Breast epithelium (tissue), 4 donors: ENCODE measurements at places on chromosomes 5 and 9.

- no peak for DNase-seq
- no peaks in the 10 kb centered on the region for H3K4me1 ChIP-seq
- no peak overlapping the region for H3K4me3 ChIP-seq
- no peaks in the 10 kb centered on the region for H3K36me3 ChIP-seq
These were observed 168.6 kb downstream of the CARTPT start for GRCh38 chr5:71887680-71888079.

GRCh38 chr5:135739383-135739981 lies 95.0 kb upstream of the SLC25A48 start:
- no peaks in the 10 kb centered on the region for H3K4me1 ChIP-seq
- no peaks in the 10 kb centered on the region for H3K36me3 ChIP-seq
- DNase-seq: no peak
- no peak overlapping the region for H3K4me3 ChIP-seq
- H3K27me3 ChIP-seq: no peaks in the 10 kb centered on the region

DNA sequence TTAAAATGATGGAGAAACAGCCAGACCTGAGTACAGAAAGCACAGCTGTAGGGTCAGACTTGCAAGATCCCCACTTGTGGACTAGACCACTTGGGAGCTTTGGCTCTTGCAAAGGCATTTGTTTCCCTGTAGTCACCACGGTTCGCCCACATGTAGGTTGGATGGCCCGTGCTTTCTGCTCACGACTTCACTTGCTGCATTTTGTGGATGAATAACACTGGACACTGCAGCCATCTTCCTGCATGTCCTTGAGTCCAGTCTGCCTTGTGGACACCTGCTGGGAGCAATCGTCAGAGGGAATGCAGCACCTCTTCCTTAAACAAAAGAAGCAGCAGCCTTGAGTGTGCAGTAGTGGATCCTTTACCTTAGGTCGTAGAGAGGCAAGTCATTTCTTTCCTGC lies 372.9 kb upstream of the IRX2 start:
- H3K27ac ChIP-seq: no peak overlapping the region
- DNase-seq: no peak

GRCh38 chr5:144941004-144941403 lies 770.3 kb downstream of the KCTD16 start:
- H3K27ac ChIP-seq: no peak overlapping the region
- no peaks in the 10 kb centered on the region for H3K4me1 ChIP-seq
- no peaks in the 10 kb centered on the region for H3K27me3 ChIP-seq
- no peaks in the 10 kb centered on the region for H3K36me3 ChIP-seq

- H3K27ac ChIP-seq: peak overlapping the region; percentile 76
- no peak overlapping the region for H3K4me3 ChIP-seq
- no peaks in the 10 kb centered on the region for H3K27me3 ChIP-seq
- H3K36me3 ChIP-seq: no peaks in the 10 kb centered on the region
These were observed 56.4 kb downstream of the LHFPL2 start for GRCh38 chr5:78591972-78592700.

DNA sequence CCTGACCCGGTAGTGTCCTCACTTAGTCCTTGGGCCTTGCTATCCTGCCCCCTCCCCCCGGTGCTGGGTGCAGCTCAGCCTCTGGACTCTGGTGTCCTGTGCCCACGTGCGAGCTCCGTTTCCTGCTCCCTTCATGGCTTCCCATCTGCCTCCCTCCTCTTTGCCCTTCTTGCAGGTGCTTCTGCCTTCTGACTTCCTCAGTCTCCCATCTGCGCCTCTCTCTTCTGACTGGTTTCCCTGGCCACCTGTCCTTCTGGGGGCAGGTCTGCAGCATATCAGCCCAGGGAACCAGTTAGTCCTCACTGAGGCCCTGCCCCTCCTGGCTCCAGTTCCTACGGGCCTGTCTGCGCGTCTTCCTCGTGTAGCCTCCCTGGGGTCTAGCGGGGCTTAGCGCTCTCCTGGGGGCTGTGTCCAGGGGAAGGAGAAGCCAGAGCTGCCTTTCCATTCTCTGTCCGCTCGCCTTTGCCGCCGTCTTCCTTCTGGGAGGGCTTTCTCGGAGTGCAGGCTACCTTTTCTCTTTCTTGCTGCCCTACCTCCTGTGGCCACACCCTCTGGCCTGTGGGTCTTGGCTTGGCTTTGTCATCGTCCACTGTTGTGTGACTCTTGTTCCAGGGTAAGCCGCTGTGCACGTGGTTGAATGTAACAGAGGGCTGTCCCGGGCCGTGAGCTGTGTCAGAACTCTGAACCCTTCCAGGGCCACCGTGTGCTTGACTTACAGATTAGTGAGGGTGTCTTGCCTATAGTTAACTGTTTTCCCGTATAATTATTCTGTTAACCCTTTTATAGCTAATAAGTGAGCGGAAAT lies 51.8 kb downstream of the EHMT1 start:
- no peaks in the 10 kb centered on the region for H3K27me3 ChIP-seq
- H3K4me1 ChIP-seq: peaks cover 10% of the 10 kb centered on the region
- H3K36me3 ChIP-seq: no peaks in the 10 kb centered on the region
- peak overlapping the region; percentile 42 for H3K27ac ChIP-seq

GRCh38 chr9:114157516-114158176 lies 2.3 kb downstream of the COL27A1 start:
- no peak overlapping the region for H3K4me3 ChIP-seq
- DNase-seq: no peak
- no peak overlapping the region for H3K27ac ChIP-seq
- no peaks in the 10 kb centered on the region for H3K4me1 ChIP-seq
- no peaks in the 10 kb centered on the region for H3K36me3 ChIP-seq

DNA sequence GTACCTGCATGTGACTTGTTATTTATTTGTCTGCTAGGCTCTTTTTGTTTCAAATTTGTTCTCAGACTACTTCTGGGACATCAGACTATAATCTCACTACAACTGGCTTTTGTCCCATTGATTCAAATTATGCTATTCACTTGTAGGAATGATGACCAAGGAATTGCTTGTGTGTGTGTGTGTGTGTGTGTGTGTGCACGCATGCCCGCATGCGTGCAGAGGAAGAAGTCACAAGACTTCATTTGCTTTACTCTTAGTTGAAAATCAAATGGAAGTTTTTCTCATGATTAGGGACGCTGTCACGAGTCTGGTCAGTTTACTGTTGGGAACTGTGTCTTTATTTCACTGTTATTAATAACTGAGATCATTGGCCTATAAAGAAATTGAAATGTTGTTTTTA lies 268.7 kb downstream of the RAB3C start:
- H3K4me3 ChIP-seq: no peak overlapping the region
- no peak for DNase-seq
- H3K27me3 ChIP-seq: no peaks in the 10 kb centered on the region
- H3K36me3 ChIP-seq: no peaks in the 10 kb centered on the region
- H3K4me1 ChIP-seq: no peaks in the 10 kb centered on the region
- H3K27ac ChIP-seq: no peak overlapping the region

DNA sequence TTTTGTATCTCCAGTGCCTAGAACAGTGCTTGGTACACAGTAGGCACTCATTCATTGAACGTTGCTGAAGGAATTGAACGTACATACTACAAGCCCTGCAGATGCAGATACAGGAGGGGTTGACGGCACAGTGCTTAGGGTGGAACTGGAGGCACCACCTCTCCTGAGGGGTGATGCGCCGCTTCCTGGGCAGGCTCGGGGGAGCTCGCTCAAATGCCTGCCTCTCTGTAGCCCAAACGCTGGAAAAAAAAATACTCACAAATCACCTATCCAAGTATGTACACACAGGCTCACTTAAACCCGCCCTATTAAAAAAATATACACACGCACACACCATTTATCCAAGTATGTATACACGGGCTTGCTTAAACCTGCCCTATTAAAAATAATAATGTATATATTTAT lies 536 bp upstream of the COMMD10 start:
- H3K4me3 ChIP-seq: peak overlapping the region; percentile 90
- no peaks in the 10 kb centered on the region for H3K27me3 ChIP-seq
- peak overlapping the region; percentile 94 for H3K27ac ChIP-seq
- H3K36me3 ChIP-seq: no peaks in the 10 kb centered on the region
- H3K4me1 ChIP-seq: no peaks in the 10 kb centered on the region
- DNase-seq: no peak

GRCh38 chr9:72509053-72509452 lies 12.4 kb upstream of the TMC1 start:
- H3K4me1 ChIP-seq: no peaks in the 10 kb centered on the region
- H3K27ac ChIP-seq: no peak overlapping the region
- H3K27me3 ChIP-seq: no peaks in the 10 kb centered on the region
- H3K4me3 ChIP-seq: no peak overlapping the region

DNA sequence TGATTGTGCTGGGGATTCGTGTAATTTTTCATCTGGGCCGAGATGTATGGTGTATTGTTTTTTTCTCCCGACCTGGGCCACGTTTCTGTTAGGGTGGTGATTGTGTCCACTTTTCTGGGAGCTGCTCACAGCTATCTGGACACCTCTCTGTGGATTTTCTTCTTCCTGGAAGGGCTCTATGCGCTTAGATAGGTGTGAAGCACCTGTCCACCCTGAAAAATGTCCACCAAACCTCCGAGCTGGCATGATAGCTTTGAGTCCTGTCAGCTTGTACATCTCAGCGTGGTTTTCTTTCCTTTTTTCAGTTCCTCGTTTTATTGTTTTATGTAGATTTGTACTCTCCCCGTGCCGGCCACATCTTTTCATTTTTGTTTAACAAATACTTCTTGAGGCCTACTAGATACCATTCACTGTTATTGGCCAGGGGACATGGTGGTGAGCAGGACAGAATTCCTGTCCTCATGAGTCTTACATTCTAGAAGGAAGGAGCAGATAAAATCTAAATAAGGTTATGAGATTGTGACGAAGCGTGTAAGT lies 1.1 kb downstream of the UGCG start:
- peak overlapping the region; percentile 96 for H3K27ac ChIP-seq
- H3K4me3 ChIP-seq: peak overlapping the region; percentile 94
- no peak for DNase-seq
- H3K27me3 ChIP-seq: no peaks in the 10 kb centered on the region
- no peaks in the 10 kb centered on the region for H3K36me3 ChIP-seq
- no peaks in the 10 kb centered on the region for H3K4me1 ChIP-seq
